ENCODE measurements at places on chromosomes 3 and 15.

DNA sequence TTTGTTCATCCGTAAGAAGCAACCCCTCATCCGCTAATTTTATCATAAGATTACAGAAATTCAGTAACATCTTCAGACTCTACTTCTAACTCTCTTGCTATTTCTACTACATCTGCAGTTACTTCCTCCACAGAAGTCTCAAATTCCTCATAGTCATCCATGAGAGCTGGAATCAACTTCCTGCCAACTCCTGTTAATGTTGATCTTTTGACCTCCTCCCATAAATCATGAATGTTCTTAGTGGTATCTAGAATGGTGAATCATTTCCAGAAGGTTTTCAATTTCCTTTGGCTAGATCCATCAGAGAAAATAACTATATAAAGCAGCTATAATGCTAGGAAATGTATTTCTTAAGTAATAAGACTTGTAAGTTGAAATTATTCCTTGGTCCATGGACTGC, 115.1 kb downstream of the TAFA4 start:
- DNase-seq, result no peak

DNA sequence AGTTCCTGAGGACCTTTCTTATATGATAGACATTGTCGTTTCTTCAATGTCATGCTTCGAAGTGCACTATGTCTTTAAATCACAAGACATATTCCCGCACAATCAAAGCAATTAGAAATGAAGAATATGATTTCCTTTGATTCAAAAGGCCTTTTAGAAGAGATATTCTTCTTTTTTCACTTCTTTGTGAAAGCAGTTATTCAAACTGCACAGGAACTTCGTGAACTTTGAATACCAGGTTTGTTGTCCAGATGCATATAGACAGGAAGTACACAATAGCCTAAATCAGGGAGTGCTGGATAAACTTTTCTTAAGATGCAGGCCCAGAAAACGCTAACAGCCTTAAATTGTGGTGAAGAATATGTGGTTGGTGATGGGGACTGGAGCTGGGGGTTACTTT, 591.1 kb upstream of the NAALADL2 start:
- DNase-seq, result no peak

DNA sequence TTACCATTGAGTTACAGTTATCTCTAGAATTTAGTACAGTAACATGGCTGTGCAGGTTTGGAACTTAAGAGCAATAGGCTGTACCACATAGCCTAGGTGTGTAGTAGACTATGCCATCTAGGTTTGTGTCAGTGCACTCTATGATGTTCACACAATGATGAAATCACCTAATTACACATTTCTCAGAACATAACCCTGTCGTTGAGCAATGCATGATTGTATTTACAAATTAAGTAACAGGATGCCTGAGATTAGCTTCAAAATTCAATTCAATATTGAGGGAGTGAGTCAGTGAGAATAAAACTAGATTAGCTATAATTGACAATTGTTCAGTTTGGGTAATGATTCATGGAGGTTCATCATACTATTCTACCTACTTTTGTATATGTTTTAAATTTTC, 633.8 kb downstream of the IGSF11 start:
- no peak for DNase-seq

GRCh38 chr3:37810848-37811247, 50.8 kb upstream of the CTDSPL start:
- DNase-seq, result no peak

GRCh38 chr3:19769694-19770093, 164.3 kb downstream of the EFHB start:
- no peak for DNase-seq

GRCh38 chr3:158794936-158795518, 6.8 kb upstream of the MFSD1 start:
- DNase-seq, result no peak

GRCh38 chr3:66483006-66483405, 17.8 kb downstream of the LRIG1 start:
- no peak for DNase-seq

GRCh38 chr15:36810656-36811449, 231.4 kb downstream of the CDIN1 start:
- DNase-seq, result no peak

GRCh38 chr3:140910860-140911259, 30.8 kb upstream of the SLC25A36 start:
- no peak for DNase-seq

DNA sequence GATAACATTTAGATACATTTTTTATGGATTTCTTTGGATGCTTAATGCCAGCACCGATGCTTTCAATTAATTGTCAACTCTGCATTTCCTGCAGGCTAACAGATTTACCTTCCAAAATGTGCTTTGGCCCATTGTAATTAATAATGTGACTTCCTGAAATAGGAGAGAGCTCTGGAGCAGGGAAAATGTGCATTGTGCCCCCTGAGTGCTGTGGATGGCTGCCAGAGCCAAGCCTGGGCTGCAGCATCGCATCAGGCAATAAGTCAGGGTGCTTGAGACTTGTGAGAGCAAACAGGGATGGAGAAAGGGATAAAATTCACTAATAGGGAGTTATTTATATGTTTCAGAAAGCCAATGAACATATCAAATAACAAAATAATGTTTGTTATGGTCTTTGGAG, 133.8 kb downstream of the MOBP start:
- no peak for DNase-seq

GRCh38 chr3:179093807-179094206, 22.2 kb upstream of the ZMAT3 start:
- DNase-seq, result no peak

DNA sequence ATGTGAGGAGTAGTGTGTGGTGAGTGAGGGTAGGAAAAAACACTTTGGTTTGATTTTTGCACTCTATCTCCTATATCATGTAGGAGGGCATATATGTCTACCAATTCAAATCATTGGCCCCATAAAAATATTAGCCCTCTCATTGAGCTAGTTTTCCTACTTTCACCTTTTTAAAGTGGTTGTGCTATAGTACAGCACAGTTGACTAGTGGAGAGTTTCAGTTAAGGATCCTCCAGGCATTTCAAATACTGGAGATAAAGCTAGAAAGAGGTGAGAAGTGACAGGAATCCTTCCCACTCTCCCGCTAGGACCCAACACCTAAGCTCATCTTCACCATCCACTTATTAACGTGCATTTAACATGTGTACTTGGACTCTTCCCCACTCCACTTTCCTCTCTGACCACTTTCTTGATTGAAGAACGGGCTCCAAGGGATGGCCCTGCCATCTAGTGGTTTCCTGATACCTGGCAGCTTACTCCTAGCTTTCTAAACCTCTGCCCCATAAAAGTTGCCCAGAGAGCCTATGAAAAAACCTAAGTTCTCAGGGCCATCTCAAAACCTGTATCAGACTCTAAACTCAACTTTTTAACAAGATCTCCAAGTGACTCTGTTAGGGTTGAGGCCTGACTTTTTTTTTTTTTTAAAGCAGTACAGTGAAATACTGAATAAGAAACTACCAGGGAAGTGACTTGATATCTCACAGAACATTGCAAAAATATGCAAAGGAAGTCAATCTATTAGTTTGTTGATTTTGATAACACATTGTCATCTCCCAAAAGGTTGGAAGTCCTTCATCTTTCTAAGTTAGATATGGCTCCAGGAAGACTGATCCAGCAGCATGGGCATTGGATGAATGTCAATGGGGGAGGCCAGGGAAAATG, 17.9 kb downstream of the IL12A start:
- peak; percentile 42 for DNase-seq

- DNase-seq, result no peak
Observed at GRCh38 chr3:53161820-53162671, 1.0 kb downstream of the PRKCD start.

DNA sequence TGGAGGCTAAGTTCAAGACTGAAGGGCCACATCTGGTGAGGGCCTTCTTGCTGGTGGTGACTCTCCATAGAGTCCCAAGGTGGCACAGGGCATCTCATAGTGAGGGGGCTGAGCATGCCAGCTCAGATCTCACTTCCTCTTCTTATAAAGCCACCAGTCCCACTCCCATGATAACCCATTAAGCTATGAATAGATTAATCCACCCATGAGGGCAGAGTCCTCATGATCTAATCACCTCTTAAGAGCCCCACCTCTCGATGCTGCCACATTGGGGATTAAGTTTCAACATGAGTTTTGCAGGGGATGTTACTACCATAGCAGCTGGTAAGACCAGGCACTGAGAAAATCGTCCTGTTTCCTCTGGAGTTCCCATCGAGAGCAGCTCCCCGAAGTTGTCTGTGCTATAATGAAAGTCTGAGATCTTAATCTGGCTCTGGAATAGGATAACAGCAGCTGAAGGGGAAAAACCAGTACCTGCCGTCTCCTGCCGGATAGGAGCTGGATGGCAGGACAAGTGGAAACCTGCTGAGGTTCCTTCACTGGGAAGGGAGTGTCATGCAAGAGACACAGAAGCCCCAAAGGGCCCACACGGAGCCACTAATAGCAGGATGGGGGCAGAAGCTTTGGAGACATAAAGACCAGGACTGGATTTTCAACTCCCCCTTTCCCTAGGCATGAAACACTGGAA, 79.5 kb upstream of the EPHB3 start:
- DNase-seq, result no peak

GRCh38 chr15:25242166-25242879, 196.5 kb downstream of the UBE3A start:
- DNase-seq, result no peak

DNA sequence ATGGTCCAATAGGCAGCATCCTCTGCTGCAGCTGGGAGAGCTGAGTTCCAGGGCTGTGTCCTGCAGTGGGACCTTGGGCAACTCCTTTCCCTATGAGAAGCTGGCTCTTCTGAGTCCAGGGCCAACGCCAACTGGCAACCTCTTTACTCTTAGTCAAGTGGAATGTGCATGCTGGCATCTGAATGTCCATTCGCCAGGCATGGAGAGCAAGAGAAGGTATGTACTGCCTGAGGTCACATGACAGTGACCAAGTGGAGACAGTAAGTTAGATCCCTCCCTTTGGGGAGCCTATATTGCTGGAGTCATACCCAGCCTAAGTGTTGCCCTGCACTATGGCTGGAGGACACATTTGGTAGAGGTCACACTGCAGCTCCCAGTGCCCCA, 12.1 kb downstream of the HEMK1 start:
- DNase-seq, result no peak

- no peak for DNase-seq
Observed at GRCh38 chr15:43896543-43896942, 69.7 kb downstream of the WDR76 start.

DNA sequence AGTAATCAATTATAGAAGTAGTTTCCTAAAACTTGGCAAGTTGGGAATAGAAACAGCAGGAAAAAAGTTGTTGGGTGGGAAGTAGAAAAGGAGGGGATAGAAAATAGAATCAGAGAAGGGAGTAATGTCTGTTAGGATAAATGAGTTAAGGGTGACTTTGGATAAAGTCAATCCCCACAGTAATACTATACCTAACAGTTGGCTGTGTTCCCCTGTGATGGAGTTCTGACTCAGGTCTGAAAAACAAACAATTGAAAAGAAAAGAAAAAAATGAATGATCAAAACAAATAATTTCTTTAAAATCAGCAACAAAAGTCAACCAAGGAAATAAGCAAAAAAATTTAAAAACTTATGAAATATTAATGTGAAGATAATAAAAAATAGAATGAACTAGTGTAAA, 50.3 kb downstream of the EMC4 start:
- DNase-seq, result no peak

GRCh38 chr15:63264688-63265293, 12.6 kb upstream of the APH1B start:
- DNase-seq, result no peak

GRCh38 chr3:10997196-10997595, 4.6 kb downstream of the SLC6A1 start:
- no peak for DNase-seq

DNA sequence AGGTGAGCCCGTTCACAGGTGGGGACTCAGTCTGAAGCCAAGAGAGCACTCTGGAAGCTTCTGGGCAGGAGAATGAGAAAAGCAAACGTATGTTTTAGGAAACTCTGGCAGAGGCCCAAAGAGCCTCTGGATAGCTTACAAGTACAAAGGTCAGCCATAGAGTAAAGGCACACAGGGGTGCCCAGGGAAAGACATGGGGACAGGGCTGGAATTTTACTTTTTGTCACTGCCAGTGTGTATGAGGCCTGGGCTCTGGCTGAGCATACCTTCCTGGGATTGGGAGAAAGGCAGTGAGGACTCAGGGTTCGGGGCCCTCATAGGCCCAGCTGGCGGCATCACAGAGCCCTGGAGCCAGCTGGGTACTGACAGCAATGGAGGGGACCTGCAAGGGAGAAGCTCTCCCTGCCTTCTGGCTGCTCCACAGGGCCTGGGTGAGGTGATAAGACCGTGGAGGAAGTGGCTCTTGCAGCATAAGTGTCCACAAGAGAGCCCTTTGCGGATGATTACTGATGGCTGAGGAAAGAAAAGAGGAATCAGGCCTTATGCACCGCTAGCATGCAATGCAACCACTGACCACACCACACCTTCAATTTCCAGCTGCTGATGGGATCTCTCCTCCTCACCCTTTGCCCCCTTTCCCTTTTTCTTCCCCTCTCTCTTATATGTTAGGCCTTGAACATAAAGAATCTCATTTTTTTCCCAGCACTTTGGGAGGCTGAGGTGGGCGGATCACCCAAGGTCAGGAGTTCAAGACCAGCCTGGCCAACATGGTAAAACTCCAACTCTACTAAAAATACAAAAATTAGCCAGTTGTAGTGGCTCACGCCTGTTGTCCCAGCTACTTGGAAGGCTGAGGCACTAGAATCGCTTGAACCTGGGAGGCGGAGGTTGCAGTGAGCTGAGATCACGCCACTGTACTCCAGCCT, 25.1 kb upstream of the BCL2L10 start:
- no peak for DNase-seq

DNA sequence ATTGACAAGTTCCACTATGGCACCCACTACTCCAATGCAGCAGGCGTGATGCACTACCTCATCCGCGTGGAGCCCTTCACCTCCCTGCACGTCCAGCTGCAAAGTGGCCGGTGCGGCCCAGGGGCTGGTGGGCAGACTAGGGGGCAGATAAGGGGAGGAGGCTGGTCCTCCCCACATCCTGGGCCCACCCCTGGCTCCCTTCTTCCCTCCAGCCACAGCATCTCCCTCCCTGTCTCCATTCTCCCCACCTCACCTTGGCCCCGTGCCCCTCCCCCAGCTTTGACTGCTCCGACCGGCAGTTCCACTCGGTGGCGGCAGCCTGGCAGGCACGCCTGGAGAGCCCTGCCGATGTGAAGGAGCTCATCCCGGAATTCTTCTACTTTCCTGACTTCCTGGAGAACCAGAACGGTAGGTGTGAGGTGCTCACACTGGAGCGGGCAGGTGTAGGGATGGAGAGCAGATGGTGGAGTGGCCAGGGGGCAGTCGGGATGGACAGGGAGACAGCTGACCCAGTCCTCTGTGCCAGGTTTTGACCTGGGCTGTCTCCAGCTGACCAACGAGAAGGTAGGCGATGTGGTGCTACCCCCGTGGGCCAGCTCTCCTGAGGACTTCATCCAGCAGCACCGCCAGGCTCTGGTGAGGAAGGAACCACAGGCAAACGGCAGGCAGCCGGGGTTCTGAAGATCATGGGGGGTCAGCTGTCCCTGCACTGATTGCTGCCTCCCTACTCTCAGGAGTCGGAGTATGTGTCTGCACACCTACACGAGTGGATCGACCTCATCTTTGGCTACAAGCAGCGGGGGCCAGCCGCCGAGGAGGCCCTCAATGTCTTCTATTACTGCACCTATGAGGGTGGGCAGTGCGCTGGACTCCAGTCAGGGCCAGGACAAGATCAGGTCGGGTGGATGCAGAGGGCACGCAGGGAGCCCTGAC, 26.0 kb downstream of the NBEAL2 start:
- DNase-seq, result no peak

GRCh38 chr15:87977907-87978306, 278.6 kb downstream of the NTRK3 start:
- no peak for DNase-seq

Data from left renal pelvis (tissue), 4 donors.